ENCODE measurements at places on chromosomes 16 and 17. TPM values are rescaled to one million over a fixed set of nuclear protein-coding genes. Genes with fewer than 3 reads are reported as not detected.

NTN1 gene
- polyA plus RNA-seq: 0.11 TPM

SULT1A4 gene
- polyA plus RNA-seq: 2.4 TPM

CSF3 gene
- polyA plus RNA-seq: not detected

IGSF6 gene
- polyA plus RNA-seq: not detected

DDX52 gene
- 11.2 TPM for polyA plus RNA-seq

NOD2 gene
- not detected for polyA plus RNA-seq

PERCC1 gene
- not detected for polyA plus RNA-seq

DPEP2 gene
- polyA plus RNA-seq: not detected

NPIPB8 gene
- polyA plus RNA-seq: not detected

HS3ST3A1 gene
- 8.8 TPM for polyA plus RNA-seq

DNA sequence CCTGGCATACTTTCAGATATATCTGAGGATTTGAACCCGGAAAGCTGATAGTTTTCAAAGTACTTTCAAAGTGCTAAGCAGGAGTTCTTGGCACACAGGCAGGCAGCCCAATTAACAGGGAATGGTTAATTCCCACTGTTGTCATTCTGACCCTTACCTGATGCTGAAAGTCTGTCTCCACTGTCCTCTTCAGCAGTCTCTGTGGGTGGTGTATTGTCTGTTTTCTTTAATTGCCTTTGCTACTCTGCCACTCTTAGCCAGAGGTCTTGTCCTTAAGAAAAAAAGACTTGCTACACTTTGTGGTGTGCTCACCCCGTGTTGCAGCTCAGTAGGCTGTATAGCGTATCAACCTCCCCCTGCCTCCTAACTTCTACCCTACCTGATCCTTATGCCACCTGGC is 63.2 kb upstream of the SLC12A3 start:
- no peak for DNase-seq

DNA sequence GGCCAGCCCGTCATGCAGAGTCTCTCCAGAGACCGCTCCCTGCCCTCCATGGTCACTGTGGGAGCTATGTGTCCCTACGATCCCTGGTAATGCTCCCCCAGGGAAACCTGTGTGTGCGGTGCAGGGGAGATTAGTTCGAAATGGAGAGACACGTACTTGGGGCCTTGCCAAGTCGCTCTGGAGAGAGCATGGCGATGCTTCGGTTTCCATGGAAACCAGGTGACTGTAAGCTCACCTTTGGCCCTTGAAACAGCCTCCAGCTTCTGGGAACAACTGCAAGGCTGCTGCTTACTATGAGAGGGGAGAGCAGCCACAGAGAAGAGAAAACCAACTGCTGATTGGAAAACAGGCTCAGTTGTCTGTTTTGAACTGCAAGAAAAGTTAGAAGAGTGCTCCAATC is 879.7 kb upstream of the EEF2KMT start:
- DNase-seq: no peak

DNA sequence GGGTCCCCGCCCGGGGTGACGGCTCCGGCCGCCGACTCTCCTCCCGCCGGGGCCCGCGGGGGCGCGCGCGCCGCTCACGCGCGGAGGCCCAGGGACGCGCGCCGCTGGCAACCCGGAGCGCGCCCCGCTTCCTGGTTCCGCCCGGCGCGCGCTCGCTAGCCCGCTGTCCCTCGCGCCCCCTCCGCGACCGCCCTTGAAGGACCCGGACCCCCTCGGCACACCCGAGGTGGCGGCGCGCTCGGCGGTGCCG is at the start of gene STAT5B:
TSS of gene STAT5B (minus strand) at position 33 of the 250 bp plus-strand sequence. CDS start 44,264 bp downstream, outside the sequence.
- peak; percentile 55 for DNase-seq

- peak; percentile 76 for DNase-seq
Measured at GRCh38 chr16:48498769-48499631, 111.0 kb downstream of the N4BP1 start.

GRCh38 chr16:57123216-57123973 is 31.0 kb downstream of the CPNE2 start:
- no peak for DNase-seq

- DNase-seq: no peak
Measured at GRCh38 chr16:457732-458400, 32.4 kb downstream of the RAB11FIP3 start.

DNA sequence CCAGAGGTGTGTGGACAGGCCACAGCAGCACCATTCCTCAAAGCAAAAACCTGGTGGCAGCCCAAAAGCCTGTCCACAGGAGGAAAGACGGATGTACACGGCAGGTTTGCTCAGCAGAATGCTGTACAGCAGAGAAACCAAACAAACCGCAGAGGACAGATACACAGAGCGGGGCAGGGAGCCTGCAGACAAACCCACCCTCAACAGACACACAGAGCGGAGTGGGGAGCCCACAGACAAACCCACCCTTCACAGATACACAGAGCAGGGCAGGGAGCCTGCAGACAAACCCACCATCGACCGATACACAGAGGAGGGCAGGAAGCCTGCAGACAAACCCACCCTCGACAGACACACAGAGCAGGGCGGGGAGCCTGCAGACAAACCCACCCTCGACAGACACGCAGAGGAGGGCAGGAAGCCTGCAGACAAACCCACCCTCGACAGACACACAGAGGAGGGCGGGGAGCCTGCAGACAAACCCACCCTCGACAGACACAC is 53.0 kb upstream of the METRNL start:
- DNase-seq: no peak

DNA sequence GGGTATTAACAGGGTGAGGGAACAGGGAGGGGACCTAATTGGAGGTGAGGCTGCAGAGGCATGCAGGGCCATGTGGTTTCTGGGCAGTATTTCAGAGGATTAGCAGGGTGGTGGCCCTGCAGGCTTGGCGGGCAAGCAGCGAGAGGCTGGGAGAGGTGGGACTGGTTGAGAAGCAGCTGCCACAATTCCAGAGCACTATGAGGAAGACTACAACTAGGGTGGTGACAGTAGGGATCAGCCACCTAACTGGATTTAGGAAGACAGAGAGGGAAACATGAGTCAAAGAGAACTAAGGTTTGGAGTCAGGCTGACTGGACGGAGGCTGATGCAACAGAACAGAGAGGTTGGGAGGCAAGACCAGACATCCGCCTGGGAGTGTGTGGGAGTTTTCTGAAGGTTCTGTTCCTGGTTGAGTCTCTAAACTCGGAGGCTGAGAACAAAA is 12.3 kb downstream of the ALOXE3 start:
- DNase-seq: no peak

DNA sequence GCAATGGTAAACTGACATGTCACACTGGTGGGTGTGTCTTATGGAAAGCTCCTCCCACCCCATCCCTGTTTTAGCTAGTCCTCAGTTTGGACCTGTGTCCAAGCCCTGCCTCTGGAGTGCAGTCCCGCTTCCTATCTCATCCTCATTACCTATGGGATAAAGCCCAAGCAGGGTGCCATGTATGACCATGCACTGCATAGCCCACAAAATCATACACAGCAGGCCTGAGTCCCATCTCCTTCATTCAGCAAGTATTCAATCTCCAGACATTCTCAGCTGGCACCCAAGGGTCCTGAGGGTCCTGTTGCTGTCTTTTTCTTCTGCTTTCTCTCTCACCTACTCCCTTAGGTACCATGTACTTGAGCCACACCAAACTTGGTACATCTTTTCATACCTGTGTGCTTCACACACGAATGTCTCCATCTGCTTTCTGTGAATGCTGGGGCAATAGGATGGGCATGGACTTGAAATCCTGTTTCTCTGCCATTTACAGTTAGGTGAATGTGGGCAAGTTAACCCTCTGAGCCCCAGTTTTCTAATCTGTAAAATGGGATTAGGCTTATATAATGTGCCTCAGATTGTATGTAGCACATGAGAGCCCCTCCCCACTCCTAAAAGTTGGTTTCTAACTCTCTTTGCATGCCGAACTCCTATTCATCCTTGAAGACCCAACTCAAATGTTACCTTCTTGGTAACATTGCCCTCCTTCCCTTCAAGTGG is 28.5 kb downstream of the TNS4 start:
- DNase-seq: peak; percentile 49

- peak; percentile 85 for DNase-seq
Measured at GRCh38 chr16:85220125-85220839, 108.0 kb upstream of the CIBAR2 start.

- no peak for DNase-seq
Measured at GRCh38 chr16:14041164-14041563, 30.0 kb upstream of the MRTFB start.

DNA sequence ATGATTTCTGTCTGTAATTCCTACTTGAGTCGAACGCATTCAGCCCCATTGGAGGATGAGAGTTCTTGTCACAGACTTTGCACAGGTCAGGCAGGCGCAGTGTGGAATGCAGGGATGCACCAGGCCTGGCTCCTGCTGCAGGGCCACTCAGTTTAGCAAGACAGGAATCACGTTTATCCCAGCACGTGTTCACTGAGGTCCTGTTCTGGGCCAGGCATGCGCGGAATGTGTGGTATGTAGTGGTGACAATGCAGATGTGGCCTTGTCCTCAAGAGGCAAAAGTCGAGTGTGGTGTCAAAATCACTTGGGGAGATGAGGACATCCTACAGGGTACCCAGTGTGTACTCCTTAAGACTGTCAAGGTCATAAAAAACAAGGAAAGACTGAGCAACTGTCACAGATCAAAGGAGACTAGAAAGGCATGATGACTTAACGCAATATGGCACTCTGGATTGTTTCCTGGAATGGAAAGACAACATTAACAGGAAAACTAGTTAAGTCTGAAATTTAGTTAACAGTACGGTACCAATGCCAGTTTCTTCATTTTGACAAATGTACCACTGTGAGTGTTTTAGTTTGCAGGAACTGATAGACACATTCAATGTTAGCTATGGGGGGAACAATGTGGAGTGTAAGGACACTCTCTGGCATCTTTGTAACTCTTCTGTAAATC is 121.5 kb upstream of the ADAMTS18 start:
- no peak for DNase-seq

- DNase-seq: no peak
Measured at GRCh38 chr17:20127360-20128035, 118.3 kb downstream of the SPECC1 start.

GRCh38 chr16:380762-381011 is 1.1 kb downstream of the PGAP6 start:
- DNase-seq: no peak

GRCh38 chr16:56320811-56321558 is 104.4 kb downstream of the AMFR start:
- no peak for DNase-seq

DNA sequence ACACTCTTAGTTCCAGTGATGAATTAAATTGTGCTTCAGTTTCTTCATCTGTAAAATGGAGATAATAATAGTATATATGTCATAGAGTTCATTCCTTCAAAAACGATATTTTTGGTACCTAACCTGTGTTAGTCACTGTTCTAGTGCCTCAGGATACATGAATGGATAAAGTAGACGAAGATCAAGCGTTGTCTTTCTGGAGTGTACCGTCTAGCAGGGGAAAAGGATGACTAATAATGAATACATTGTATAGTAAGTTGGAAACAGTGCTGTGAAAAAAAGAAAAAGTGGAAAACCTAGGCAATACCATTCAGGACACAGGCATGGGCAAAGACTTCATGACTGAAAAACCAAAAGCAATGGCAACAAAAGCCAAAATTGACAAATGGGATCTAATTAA is 8.6 kb downstream of the KRT10 start:
- DNase-seq: peak; percentile 47

- no peak for DNase-seq
Measured at GRCh38 chr16:9437115-9437514, 345.7 kb downstream of the HAPSTR1 start.

- DNase-seq: no peak
Measured at GRCh38 chr16:425740-426114, 278 bp downstream of the RAB11FIP3 start.

- no peak for DNase-seq
Measured at GRCh38 chr17:32625971-32626370, 139.2 kb downstream of the CDK5R1 start.

DNA sequence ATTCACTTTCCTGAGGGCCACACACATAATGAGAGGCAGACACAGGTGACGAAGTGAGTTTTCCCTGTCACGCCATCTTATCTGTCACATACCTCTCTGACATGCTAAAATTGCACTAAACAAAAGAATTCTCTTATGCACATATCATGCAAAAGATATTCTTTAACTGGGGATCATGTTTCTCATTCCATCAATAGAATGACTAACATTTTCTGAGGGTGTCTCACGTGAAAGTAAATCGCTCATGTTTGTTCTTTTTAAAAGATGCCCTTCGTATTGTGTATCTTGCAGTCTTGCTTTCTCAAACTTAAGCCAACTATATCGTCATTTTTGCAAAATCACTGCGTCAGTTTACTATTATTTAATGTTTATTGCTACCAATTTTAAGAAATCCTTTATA is 306.4 kb downstream of the WWOX start:
- peak; percentile 0 for DNase-seq

GRCh38 chr17:7238420-7239090 is 702 bp downstream of the PHF23 start:
- no peak for DNase-seq

DNA sequence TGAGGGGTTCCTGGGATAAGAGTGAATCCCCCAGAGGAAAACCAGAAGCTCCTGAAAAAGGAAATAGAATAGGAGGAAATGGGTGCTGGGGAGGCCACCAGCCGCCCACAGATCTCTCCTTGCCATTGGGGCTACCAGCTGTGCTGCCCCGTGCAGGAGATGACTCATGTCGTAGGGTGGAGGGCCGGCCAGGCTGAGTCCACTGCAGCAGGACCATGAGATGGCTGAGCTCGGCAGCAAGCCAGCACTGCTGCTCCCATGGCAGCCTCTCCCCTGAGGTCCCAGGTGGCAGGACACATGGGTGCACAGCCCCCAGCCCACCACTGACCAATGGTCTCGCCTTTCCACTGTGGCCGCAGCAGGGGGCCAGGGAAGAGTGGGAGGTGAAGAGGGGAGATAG is 95.5 kb downstream of the GNAO1 start:
- peak; percentile 16 for DNase-seq

DNA sequence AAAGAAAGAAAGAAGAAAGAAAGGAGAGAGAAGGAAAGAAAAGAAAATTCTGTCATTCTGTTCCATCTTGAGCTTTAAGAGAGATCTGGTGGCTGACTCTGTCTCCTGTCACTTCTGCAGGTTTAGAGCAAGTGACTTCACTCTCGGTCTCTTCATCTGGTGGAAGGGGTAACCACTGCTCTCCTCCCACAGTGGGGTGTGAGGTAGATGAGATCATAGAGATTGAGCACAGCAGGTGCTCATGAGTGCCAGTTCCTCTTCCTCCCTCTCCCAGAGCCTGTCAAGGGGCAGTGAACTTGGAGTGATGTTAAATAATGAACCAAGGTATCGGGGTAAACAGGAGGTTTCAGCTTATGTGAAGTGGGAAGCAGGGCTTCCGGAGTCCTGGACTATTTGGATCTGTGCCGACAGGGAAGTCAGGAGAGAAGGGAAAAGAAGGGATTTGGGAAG is 47.7 kb downstream of the BEAN1 start:
- DNase-seq: no peak

Measured in IMR-90 (cell line).